ENCODE measurements at places on chromosomes 2 and 18. TPM values are rescaled to one million over a fixed set of nuclear protein-coding genes. Genes with fewer than 3 reads are reported as not detected.

Gene NEU4
- total RNA-seq = 0.28 TPM

Gene CYS1
- total RNA-seq = 6.4 TPM

Gene SOWAHC
- 2.0 TPM for total RNA-seq

Gene RAB6C
- not detected for total RNA-seq

Gene STARD7
- total RNA-seq = 194 TPM

Gene UGT1A4
- total RNA-seq = 0.21 TPM

Gene CAPN14
- 1.3 TPM for total RNA-seq

Gene STPG4
- not detected for total RNA-seq

Gene LBX2
- 1.2 TPM for total RNA-seq

Gene ANTXR1
- 0.32 TPM for total RNA-seq

Gene DAPL1
- total RNA-seq = not detected

Gene NEU2
- total RNA-seq = not detected

Gene BCL11A
- total RNA-seq = 22.7 TPM

Gene RAMP1
- not detected for total RNA-seq

Gene CDKL4
- total RNA-seq = not detected

Gene POTEC
- total RNA-seq = not detected

Gene TOGARAM2
- not detected for total RNA-seq

Gene IL1R2
- 0.64 TPM for total RNA-seq

Gene TNFRSF11A
- total RNA-seq = 0.56 TPM

Gene CAVIN2
- not detected for total RNA-seq

Gene ICOS
- 1.0 TPM for total RNA-seq

Gene NT5DC4
- total RNA-seq = 0.85 TPM

Gene SMIM21
- total RNA-seq = not detected

Gene CFAP221
- not detected for total RNA-seq

Gene UGT1A1
- total RNA-seq = not detected

Gene DCDC2C
- not detected for total RNA-seq

Gene CRYGC
- total RNA-seq = not detected

Gene MYO5B
- 4.4 TPM for total RNA-seq

Gene SUCLG1
- total RNA-seq = 82.6 TPM

Gene MGAT4A
- 23.1 TPM for total RNA-seq

Gene SPR
- 2.9 TPM for total RNA-seq

Gene PSMA8
- not detected for total RNA-seq

Gene TMEM37
- 0.16 TPM for total RNA-seq

Gene GPR45
- not detected for total RNA-seq

Gene ARHGAP15
- 44.8 TPM for total RNA-seq

Gene NCOA1
- 6.3 TPM for total RNA-seq

Gene AAK1
- 32.9 TPM for total RNA-seq

Gene ZBTB7C
- not detected for total RNA-seq

Gene GPAT2
- not detected for total RNA-seq

Gene CFAP53
- total RNA-seq = 0.26 TPM

Gene UGT1A10
- total RNA-seq = not detected

Gene TUBA4B
- total RNA-seq = not detected

Gene GNLY
- not detected for total RNA-seq

Gene RAD51AP2
- not detected for total RNA-seq

Gene C2orf76
- 14.0 TPM for total RNA-seq

Gene LCT
- total RNA-seq = 0.11 TPM

Gene FN1
- 5.9 TPM for total RNA-seq

Gene AAMP
- total RNA-seq = 66.3 TPM

Gene WNT10A
- total RNA-seq = 20.6 TPM

Gene TDRD15
- not detected for total RNA-seq

Gene LRP1B
- total RNA-seq = not detected

Gene NUP35
- total RNA-seq = 20.0 TPM

Gene GAL3ST2
- 0.48 TPM for total RNA-seq

Gene SLC19A3
- not detected for total RNA-seq

Gene HOXD10
- not detected for total RNA-seq

Gene VPS54
- total RNA-seq = 9.5 TPM
